ENCODE measurements at places on chromosomes 2 and 18. TPM values are rescaled to one million over a fixed set of nuclear protein-coding genes. Genes with fewer than 3 reads are reported as not detected.

Gene SCN7A
- 1.2 TPM for total RNA-seq

GRCh38 chr2:119683074-119683712 lies 4.2 kb downstream of the TMEM177 start:
- no peak for DNase-seq

- DNase-seq = no peak
Measured at GRCh38 chr2:33373986-33374385, 102.5 kb upstream of the RASGRP3 start.

Gene ALLC
- not detected for total RNA-seq

DNA sequence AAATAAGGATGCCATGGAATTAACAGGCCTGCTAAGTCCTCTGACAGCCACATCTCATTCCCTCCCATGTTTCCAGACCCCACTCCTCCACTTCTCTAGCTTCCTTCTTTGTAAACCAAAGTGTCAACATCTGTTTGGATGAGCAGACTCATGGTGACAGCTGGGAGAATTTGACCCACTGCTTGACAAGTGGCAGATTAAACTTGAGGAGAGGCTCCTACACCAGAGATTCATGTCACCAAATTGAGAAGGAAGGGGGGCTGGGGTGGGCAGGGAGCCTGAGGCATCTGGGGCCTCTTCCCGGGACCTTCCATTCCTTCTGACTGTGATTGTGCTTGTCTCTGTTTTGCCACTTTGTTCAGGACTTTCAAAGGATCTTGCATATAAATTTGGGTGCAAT lies 41.0 kb upstream of the IGFBP5 start:
- no peak for DNase-seq

All from colonic mucosa (tissue), 4 donors.